ENCODE measurements at places on chromosomes 4 and X.

- DNase-seq: no peak
Measured at GRCh38 chrX:138775517-138775916, 64.0 kb upstream of the FGF13 start.

GRCh38 chr4:4776335-4776734, 83.1 kb upstream of the MSX1 start:
- DNase-seq: no peak

DNA sequence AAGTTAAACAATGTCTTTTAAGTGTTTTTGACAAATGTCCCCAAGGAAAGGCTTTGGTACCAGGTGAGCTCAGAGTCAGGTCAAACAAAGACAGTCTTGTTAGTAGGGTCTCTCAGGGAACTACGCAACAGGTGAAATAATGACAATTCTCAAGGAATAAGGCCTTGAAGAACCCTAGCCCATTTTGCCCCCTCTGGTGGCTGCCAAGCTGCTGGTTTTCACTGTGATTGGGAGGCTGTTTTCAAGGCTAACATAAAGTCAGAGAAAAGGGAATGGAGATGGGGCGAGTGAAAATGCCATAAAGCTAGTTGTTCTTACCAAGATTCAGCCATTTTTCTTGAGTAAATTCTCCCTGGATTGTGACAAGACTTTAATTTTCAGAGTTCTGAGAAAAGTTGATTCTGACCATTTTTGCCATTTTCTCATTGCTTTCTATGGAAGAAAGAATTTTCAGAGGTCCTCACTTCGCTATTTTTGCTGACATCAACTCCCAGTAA, 58.7 kb downstream of the RWDD4 start:
- DNase-seq: no peak

- DNase-seq: no peak
Measured at GRCh38 chrX:50638123-50638522, 167.5 kb upstream of the DGKK start.

DNA sequence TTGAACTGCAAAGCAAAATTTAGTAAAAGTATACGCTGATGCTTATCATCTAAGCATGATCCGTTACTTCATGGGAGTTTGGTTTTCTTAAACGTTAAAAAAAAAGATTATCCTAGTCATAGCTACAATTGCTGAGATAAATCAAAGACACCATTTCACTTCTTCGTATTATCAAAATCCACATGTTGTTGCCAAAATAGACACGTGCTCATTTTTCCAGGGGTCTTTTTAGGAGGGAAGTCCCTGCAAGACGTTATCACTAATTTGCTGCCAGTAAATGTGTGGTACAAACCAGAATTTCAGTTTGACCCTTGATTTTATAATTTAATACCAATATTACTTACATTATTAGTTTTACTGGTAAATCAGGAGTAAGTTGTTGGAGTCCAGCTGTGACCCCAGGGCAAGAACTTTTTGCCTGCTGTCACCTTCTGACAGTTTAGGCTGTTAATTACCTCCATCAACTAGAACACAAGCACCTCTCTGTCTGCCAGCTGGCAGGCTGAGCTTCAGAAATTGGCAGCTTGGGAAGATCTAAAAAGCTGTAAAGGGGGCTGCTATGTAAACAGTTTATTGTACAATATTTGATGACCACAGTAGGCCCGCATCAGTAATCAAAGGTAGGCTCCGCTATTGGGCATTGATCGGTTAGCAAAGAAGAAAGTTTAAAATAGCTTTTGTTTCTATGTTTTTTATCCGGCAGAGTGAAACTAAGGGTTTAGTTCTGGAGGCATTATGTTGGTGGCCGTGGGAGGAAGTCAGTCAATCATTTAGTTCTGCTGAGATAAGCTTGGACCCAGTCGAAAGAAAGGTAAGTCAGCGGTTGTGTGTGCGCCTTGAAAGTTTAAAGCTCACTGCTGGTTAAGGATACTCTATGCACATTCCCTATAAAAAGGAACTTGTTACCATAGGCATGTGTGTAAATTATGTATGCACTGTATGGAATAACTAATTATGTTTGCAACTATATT, 196.4 kb downstream of the FBXO8 start:
- no peak for DNase-seq

- DNase-seq: no peak
Measured at GRCh38 chr4:181711387-181711786, 531.8 kb upstream of the TENM3 start.

- DNase-seq: no peak
Measured at GRCh38 chrX:153631346-153631745, 15.7 kb upstream of the DUSP9 start.

- DNase-seq: no peak
Measured at GRCh38 chr4:66307641-66308438, 637.6 kb upstream of the EPHA5 start.

DNA sequence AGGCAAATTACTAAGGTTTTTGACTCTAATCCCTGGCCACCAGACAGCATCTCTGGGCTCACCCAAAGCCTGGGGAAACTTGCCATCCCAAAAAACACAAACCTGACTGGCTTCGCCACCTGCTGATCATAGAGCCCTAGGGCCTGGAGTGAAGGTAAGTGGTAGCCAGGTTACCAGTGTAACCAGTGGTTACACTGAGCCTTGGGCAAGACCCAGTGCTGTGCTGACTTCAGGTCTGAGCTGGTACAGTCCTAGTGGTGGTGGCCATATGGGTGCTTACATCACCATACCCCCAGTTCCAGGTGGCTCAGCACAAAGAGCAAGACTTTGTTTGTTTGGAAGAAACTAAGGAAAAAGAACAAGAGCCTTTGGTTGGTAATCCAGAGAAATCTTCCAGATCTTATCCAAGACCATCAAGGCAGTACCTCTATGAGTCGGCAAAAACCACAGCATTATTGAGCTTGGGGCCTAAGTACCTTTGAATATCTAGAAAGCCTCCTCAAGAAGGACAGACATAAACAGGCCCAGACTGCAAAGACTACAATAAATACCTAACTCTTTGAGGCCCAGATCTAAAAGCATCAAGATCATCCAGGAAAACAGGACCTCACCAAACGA, 13.7 kb downstream of the MED14 start:
- no peak for DNase-seq

- DNase-seq: peak; percentile 10
Measured at GRCh38 chrX:54825716-54826438, 18.3 kb downstream of the MAGED2 start.

DNA sequence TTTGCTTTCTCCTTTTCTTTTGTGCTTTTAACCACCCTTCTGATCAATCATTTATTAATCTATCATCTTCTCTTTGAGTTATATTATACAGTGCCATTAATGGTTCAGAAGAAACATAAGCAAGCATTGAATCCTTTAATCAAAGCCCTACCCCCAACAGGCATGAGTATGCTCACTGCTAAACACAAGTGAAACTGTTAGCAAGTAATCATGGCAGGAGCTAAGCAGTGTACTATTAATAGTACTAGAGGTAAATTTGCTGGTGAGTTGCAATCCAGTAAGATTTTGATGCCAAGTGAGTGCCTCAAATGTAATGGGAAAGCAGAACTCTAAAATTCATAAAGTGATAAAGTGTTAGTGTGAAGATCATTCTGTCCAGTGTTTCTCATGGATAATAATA, 57.2 kb downstream of the FNIP2 start:
- no peak for DNase-seq

- no peak for DNase-seq
Measured at GRCh38 chr4:13694256-13694655, 66.7 kb upstream of the BOD1L1 start.

DNA sequence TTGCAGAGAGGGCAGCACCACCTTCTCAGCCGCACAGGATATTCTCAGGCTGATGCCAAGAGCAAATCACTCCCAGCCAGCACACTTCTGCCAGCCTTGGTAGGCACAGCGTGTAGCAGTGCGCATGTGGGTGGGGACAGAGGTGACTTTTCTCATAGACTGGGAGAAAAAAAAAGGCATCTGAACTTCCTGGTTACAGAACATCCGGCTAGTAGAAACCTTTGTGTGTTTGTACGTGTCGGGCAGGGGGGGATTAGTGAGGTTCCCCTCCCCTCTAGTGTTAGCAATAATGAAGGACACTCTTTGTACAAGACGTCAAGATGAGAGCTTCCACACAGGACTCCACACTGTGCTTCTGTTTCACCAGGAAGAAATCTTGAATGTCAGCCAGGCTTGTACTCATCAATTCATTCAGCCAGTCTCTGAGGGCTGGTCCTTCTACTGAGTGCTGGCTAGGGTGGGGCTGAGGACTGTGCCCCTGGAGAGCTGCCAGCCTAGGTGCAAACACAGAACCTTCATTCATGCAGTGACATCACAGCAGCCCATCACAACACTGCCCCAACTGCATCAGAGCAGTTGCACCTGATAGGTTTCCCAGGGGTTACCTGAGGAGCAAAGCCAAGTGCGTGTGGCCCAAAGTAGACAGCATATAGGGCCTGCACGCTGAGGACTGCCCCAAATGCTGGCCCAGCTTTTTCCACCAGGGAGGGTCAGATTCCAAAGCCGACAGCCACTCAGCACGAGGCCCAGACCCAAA, 34.7 kb downstream of the SLC25A5 start:
- DNase-seq: no peak

GRCh38 chrX:17412692-17413091, 37.7 kb downstream of the NHS start:
- DNase-seq: no peak

DNA sequence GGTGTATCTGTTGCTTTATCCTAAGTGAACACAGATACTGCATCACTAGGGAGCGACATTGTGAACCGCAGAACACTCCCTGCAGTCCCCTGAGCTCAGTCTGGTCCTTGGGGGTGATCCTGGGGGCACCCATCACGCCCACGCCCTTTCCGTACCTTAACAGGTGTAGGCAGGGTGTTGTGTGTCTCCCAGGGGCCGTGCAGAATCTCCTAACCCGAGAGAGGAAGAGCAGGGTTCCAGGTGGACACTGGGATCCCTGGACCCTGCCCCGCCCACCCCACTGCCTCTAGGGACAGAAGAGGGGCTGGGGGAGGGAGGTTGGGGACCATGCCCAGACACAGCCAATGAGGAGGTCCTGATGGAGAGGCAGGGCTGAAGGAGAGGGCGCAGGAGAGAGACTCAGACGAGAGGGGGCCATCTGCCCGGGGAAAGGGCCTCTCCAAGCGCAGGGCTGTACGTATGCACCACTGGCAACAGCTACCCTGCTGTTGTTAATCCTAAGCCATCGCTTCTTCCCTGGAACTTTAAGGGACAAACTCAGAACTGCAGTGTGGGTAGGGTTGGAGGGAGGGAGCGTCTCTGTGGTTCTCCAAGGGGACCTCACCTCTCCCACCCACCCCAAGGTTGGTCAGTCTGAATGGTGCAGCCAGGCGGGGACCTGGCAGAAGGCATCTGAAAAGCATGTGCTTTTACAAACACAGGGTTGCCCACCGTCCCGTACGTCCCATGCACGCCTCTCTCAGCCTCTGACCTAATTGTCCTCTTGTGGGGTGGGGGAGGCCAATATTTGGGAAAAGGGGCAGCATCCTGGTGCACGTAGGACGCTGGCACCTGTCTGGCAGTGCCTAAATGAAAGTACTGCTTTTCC, 2.5 kb downstream of the P2RY8 start:
- no peak for DNase-seq

GRCh38 chr4:108060164-108060563, 70.5 kb downstream of the HADH start:
- no peak for DNase-seq

- DNase-seq: no peak
Measured at GRCh38 chr4:175062183-175062592, 144.0 kb downstream of the ADAM29 start.

DNA sequence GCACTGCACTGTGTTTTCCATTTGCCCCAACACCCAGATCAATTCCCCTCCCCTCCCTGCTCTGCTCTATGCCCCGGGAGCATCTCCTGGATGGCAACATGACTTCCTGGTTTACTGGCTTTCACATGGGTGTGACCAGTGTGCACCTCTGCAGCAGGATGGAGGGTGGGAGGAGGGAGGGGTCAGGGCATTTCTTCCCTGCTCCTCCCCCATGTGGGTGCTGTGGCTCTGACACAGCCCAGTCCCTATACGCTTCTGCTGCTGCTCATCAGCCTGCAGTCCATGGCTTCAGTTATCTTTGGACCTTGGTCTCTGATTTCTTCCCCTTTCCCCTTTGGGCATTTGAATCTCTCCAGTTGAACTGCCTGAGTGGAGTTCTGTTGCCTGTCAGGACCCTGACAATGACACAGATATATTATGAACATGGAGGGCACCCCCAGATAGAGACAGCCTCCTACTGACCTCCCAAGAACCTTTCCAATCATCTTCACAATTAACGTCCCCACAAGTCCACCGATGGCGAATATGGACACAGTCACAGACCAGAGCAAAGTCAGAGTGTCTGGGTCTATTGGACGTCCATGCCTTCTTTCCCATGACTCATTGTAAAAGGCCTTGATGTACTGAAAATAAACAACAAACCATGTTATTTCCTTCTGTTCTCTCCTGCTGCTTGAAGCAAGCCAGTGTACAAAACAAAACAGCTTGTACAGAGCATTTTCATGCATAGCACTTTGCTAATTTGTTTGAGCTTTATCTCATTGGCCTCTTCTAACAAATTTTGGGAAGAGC, 24.8 kb downstream of the SLC2A9 start:
- DNase-seq: no peak

- DNase-seq: no peak
Measured at GRCh38 chrX:132834109-132834508, 124.3 kb downstream of the HS6ST2 start.

GRCh38 chr4:144597171-144597570, 48.8 kb upstream of the HHIP start:
- DNase-seq: no peak

DNA sequence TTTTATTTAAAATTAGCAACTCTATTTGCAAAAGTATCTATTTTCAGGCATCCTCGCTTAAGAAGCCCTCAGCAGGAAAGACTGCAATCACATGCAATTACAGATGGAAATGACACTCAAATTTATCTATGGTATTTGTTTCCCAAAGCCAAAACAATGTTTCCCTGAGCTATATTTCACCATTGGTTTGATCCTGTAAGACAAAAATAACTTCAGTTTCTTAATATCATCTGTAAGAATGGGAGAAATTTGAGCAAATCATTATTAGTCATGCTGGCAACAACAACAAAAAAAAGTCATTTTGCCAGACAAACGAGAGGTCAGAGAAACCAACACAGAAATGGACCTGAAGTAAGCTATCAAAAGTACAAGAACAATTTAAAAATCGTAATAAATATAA, 204.1 kb downstream of the NR3C2 start:
- DNase-seq: no peak

DNA sequence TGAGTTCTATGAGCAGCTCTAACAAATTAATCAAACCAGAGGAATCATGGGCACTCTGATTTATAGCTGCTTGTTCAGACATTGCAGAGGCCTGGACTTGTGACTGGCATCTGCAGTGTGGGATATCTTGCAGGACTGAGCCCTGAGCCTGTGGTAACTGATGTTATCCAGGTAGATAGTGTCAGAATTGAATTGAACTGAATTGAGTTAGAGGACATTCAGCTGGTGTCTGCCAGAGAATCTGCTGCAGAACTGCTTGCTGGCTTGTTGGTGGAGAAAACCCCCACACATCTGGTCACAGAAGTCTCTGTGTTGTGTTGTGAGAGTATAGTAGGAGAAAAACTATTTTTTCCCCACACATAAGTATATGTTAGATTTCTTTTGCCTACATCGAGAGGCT, 42.2 kb downstream of the SMIM20 start:
- no peak for DNase-seq

- no peak for DNase-seq
Measured at GRCh38 chrX:130071611-130072344, 38.5 kb downstream of the ELF4 start.

- DNase-seq: no peak
Measured at GRCh38 chr4:24515698-24516097, 68.7 kb downstream of the DHX15 start.

- no peak for DNase-seq
Measured at GRCh38 chr4:110367156-110367555, 108.8 kb upstream of the ENPEP start.

All from activated CD4-positive, alpha-beta T cell treated with anti-CD3 and anti-CD28 coated beads for 1 hour (primary cell).